ENCODE measurements at places on chromosomes 13 and 19. TPM values are rescaled to one million over a fixed set of nuclear protein-coding genes. Genes with fewer than 3 reads are reported as not detected.

PSG4 gene
- total RNA-seq, result 0.56 TPM

ZNF345 gene
- 0.05 TPM for total RNA-seq

ZNF544 gene
- 18.9 TPM for total RNA-seq

LGI4 gene
- total RNA-seq, result 0.28 TPM

WTIP gene
- 29.8 TPM for total RNA-seq
